LNCaP clone FGC (cell line): ENCODE measurements at places on chromosomes 16 and 17.

DNA sequence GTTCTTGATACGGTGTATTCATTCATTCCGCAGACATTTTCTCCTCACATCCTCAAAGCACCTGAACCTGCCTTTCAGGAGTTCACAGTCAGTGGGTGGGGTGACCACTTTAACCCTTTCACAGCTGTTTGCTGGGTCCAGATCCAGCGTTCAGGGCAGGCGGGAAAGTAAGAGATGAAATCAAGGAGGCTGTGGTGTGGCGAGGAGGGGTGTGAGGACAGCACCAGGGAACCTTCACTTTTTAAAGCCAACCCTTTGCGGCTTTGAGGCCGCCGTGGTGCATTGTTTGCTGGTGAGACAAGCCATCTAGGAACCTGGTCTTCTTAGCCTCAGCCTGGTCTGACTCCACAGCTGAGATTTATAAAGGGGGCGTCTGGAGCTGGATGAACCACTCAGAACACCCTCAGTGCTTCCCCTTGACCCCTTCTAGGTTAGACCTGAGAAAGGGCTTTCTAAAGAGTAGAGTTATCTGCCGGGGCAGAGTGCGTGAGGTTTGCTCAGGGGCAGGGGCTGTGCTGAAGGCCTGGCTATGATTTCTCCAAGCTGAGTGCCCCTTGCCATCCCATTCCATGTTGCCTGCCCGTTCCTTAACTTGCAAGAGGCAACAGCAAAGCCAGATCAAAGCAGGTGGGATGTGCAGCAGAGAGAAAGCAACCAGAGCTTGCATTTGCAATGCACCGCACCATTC, 933 bp downstream of the CCR7 start:
- DNase-seq = no peak

DNA sequence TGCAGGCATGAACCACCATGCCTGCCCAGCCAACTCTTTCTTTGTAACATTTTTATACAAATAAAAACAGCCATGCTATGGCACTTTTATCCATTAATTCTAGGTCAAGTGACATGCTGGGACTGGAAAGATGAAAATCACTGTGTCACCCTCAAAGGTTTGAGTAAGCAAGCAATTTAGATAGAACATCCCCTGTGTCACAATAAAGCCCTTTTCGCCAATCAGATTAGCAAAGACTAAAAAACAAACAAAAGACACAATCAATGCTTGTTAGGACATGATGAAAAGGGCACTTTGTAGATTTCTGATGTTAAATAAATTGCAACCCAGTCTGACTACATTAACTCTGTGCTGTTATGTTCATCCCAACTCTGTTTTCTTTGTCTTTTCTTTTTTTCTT, 26.4 kb downstream of the CHP2 start:
- no peak for DNase-seq

DNA sequence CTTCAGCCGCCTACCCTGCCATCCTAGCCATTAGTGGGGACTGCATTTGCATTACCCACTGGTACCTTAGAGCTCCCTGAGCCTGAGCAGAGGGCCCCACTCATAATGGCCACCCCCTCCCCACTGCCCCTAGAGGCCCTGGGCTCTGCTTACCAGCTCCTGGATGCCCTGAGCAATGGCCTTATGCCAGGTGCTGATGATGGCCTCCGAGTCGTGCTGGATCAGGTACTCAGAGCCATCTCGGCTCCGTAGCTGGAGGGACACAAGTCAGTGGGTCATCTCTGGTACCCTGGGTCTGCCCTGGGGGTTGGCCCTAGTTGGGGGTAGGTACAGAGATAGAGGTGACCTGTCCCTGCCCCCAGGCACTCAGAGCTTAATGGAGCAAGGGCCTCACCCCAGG, 34.9 kb downstream of the ARHGAP27 start:
- no peak for DNase-seq

DNA sequence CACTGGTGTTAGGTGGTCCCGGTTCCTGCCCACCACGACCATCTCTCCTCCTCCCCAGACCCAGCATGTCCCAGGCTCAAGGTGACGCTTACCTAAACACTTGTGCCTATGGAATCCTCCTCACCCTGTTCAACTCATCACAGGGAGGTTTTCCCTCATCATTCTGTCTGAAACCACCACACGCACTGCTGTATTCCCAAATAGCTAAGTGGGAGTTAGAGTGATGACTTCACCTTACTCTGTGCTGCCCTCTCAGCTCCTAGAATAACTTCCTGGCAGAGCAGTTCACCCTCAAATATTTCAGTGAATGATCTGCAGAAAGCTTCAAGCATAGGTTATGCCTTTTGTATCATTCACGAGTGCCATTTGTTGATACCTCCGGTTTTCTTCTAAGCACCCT, 216.5 kb downstream of the CPPED1 start:
- no peak for DNase-seq

DNA sequence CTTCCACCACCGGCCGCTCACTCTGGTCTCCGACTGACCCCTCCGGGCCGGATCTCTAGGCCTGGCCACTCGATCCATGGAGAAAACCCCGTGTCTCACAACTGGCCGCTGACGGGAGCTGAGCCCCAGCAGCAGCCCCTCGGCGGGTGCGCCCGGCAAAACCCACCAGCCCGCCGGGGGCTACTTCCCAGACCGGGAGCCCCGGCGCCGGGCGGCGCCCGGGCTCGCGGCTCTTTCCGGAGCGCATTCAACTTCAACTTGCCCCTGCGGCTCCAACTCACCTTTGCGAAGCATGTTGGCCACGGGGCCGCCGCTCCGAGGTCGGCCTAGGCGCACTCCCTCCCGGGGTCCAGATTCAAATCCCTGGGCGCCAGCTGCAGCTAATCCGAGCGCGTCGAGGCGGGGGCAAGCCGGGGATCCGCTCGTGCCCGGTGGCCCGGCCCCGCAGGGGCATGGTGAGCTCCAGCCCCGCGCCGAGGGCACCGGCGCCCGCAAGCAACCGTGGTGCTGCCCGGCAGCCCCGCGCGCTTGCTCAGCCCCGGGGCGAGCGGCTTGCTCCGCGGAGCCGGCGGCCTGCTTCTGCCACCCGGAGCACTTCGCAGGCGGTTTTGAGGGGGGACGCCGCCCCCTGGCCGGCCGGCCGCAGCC, 438 bp downstream of the RTN4RL1 start:
- no peak for DNase-seq

DNA sequence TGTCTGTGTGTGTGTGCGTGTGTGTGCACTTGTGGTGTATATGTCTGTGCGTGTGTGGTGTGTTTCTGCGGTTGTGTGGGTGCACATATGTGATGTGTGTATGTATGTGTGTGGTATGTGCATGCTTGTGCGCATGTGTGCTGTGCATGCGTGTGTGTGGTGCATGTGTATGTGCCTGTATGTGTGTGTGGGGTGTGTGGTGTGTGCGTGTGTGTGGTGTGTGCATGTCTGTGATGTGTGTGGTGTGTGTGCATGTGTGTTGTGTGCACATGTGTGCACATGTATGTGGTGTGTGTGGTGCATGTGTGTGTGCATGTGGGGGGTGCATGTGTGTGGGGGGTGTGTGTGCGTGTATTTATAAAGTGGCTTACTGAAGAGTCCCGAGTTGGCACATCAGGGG, 23.0 kb upstream of the DNAI2 start:
- no peak for DNase-seq

DNA sequence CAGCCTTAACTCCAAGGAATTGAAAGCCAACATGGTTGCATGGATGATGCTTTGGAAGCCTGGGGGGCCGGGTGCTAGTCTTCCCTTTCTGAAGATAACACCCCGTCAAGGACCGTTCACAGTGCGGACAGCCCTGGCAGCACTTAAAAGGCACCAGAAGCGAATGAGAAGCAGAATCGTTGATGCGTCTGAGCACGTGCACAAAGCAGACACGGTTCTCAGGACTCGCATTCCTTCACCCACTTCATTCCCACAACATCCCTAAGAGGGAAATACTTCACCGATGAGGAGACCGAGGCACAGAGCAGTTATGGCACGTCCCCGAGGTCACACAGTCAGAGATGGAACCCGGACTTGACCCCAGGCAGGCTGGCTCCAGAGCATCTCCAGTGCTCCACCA, 14.2 kb downstream of the TRPV1 start:
- DNase-seq = no peak

DNA sequence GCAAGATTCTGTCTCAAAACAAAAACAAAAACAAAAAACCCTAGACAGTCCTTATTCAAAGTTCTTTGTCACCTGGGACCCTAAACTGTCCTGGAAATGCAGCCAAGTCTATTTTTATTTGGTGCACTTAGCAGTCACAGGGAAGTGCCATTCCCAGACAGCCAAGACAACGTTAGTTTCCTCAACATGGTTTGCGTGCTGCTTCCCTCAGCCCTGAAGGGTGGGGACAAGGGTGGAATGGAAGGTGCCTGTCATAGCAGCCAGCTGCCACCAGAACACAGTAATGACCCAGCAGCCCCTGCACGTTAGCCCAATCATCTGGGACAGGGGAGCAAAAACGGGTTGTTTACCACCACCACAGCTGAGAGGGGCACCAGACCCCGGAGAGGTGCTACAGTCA, 16.9 kb downstream of the CREBBP start:
- DNase-seq = no peak

DNA sequence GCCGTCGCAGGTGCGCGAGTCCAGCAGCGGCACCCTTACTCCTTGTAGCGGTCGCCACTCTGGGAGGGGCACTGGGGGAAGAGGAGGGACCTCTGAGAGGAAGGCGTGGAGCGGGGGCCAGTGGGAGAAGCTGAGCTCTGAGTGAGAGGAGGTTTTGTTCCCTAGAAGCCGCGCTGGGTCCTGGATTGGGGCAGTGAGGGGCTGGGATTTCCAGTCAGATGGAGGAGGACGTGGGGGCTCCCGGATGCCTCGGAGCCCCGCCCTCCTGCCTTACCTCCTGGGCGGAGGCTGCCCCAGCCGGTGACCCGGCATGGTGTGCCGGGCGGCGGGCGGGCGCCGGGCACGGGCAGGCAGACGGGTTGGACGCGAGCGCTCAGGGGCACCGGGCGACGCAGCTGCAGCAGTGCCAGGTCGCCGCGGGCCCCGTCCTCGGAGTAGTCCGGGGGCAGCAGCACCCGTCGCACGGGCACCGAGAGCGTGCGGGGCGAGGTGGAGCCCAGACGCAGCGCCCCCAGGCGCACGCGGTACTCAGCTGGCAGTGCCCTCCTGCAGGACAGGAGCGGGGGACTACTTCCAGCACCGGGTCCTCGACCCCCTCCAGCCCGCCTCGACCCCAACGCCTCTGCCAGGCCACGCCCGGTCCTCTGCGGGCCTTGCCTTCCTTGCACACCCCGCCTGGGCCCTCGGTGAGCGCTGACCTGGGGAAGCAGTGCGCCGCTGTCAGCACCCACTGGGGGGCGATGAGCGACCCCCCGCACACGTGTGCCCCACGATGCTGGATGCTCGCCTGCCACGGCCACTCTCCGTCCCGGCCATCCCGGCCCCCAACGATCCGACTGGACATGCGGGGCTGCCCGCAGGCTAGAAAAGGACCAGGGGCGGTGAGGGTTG, 2.0 kb downstream of the PRSS33 start:
- no peak for DNase-seq

DNA sequence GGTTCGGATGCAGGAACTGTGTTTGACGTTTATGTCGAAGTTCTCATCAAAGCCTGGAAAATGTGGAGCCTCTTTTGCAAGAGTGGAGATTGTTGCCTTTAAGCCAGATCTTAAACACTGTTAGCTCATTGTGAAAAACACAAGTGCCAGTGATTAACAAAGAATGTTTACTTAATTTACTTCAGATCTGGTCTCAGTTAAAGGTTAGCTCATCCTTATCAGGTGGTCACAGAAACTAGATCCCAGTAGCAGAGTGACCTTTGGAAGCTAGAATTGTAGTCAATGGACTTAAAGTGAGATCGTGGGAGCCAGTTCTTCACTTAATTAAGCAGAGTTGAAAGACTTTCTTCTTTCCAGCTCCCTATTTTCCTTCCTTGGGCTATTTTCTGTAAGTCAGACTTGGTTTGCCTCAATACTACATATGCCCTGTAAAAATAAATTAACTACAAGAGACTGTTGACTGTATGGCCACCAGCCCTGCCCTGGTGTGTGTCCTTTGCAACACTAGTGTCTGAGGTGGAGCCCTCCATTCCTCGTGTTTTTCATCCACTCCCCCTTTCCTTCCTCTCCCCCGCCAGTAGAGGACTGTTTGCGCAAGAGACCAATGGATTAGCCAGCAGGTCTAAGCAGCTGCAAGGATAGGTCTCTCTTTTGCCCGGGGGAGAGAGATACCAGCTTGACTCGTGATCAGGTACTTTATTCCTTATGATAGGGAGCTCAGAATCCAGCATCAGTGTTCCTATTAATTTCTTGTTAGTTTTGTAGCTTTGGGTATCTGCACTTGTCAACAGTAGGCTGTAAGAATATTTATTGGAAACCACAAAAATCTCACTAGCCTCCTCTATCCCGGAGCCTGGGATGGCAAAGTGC, 20.2 kb downstream of the FBXO39 start:
- no peak for DNase-seq

- DNase-seq = no peak
These were observed 17.2 kb upstream of the METRNL start for GRCh38 chr17:83062011-83062817.

DNA sequence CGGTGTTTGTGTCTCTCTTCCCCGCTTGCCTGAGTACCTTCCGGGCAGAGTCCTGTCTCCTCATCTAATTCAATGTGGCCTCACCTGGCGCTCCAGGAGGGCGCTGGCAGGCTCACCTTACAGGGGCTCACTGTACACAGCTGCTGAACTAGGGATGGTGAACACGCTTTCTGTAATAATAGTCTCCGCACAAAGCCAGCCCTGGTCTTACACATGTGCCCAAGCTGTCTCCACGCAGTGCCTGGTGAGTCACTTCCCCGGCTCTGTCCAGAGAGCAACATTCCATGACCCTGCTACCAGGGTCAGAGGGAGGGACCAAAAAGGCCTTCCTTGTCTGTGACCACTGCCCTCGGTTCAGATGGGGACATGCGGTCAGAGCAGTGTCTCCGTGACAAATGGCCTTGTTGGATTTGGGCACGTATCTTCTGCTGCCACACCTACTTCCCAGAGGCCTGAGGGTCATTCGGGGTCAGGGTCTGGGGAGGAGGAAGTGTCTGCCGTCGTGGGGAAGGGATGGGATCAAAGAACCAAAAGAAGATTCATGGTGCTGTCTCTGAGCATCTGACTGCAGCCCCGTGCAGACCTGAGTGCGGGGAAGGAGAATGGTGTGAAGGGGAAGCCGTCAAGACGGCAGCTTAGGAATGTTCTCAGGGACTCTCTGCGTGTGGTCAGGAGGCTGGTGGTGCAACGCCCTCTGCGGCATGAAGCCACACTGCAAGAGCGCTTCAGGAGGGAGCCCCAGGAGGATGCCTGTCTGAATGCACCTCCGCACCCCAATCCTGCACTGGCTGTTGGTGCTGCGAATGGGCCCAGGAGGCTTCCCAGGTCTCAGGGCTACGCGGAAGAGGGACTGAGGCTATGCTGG, 68.8 kb downstream of the IL21R start:
- DNase-seq = no peak

- no peak for DNase-seq
These were observed 30.8 kb downstream of the NLRP1 start for GRCh38 chr17:5553479-5553878.

GRCh38 chr17:27348196-27348595, 54.3 kb downstream of the WSB1 start:
- no peak for DNase-seq
